ENCODE measurements at places on chromosomes 5 and 9.

DNA sequence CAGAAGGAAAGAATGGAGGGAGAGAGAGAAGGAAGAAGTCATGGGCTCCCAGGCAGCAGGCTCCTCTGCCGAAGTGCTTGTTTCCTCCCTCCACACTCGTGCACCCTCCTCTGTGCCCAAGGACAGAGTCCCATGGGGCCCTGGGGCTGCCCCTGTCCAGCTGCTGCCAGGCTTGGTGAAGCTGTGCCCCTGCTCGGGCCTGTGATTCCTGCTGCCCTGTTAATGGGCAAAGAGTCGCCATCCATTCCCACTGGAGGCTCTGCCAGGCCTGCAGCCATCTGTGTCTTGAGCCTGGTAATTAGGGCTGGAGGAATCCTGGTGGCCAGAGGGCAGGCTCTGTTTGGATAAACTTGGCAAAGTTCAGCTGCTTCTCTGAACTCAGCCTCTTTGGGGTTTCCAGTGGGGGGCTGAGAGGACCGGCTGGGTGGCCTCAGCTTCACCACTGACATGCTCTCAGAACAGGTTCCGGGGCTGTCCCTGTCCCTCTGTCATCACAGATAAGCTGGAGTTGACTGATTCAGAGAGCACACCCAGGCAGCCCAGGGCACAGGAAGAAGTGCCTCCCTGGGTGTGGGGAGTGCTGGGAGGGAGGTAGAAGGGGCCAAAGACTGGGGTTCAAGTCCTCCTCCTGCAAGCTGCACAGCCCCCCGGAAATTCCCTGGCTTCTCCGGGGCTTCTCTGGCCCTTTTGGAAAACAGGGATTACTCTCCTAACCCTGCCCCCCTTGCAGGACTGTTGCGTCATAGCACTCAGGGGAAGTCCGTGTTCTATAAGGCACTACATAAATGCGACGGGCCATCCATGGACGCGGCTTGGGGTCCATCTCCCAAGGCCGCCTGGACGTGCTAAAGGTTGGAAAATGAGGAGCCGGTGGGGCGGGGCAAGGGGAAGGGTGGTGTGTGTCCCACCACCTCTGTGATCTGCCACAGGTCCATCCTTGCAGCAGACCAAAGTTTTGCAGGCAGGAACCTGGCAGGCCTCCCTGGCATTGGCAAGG is 154.8 kb downstream of the PAX5 start:
- DNase-seq, result no peak

DNA sequence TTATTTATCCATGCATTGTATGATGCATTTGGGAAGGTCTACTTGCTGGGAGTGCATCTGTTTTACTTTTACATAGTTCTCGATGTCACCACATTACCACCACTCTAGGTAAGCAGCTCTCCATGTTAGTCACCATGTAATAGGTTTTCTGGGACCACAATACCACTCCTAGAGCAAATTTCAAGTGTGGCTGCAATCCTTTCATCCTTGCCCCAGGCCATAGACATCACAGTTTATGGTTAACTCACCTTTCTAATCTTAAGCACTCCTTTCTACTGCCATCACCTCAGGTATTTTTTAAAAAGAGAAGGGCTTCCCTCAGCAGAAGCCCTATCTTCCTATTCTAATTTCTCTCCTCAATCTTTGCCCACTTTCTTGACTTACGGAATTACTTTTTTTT is 354.1 kb downstream of the PLK2 start:
- DNase-seq, result no peak

GRCh38 chr9:110545705-110546104 is 33.8 kb downstream of the SVEP1 start:
- no peak for DNase-seq

- DNase-seq, result no peak
Measured at GRCh38 chr9:126650404-126651341, 36.9 kb downstream of the LMX1B start.
